ENCODE measurements at places on chromosomes 7 and 10.

DNA sequence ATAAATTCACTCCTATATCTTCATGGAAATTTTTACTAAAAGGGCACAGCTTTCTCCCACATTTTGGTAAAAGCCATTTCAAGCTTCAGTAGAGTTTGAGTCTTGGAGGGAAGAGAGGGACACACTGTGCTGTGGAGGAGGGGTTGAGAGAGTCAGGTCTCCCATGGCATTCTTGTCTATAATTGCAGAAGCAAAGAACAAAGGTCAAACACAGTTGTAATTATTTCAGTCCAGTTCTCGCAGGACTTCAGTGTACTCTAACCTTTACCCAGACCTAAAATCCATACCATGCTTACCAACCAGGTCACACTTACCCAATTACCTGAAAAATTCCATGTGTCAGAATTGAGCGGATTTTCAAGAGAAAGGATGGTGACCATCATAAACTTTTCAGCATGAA, 298.4 kb downstream of the XPNPEP1 start:
- no peak for DNase-seq

- peak; percentile 49 for DNase-seq
Measured at GRCh38 chr10:132248455-132249225, 59.1 kb downstream of the STK32C start.

- DNase-seq, result no peak
Measured at GRCh38 chr7:144384555-144385245, 18.8 kb downstream of the NOBOX start.

DNA sequence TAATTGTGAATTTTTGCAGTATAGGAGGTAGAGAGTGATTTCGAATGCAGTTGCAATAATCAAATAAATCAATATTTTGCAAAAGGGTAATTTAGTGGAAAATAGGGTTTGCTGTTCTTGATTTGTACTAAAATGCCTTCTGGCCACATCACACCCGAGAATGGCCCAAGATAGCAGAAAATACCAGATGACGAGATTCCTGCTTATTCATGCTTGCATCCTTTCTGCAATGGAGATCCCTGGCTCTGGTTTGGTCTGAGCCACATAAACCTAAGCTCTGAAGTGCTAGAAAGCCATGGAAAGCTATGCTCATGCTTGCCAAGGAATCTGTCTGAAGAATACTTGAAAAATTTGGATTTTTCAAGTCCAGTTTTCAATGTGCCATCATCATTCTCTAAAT, 634.2 kb upstream of the COBL start:
- no peak for DNase-seq

GRCh38 chr10:125081931-125082330, 78.4 kb downstream of the CTBP2 start:
- no peak for DNase-seq

DNA sequence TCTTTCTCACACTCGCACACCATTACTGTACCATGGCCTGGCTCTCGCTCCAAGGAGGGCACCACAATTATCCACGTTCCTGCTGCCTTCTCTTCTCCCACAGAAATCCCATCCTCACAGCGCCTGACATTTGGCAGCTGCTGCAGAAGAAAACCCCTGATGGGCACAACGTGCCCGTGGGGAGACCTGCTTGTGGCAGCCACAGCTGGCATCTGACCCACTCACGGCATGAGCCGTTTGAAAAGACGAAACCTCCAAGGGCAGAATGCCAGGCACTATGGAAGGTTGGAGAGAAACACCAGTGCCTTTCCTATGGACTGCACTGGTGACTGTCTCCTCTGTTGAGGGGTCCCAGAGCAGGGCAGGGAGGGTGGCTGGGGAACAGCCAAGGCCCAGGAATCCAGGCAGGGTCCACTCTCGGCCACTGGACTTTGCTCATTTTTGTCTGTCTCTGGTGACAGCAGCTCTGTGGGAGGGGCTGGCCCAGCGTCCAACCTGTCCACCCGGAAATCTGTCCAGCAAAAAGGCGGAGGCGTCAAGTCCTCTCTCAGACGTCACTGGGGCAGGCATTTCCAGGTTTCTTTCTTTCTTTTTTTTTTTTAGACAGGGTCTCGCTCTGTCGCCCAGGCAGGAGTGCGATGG, 61.0 kb upstream of the MKRN1 start:
- DNase-seq, result no peak

- DNase-seq, result no peak
Measured at GRCh38 chr7:50721160-50721559, 61.5 kb downstream of the GRB10 start.

DNA sequence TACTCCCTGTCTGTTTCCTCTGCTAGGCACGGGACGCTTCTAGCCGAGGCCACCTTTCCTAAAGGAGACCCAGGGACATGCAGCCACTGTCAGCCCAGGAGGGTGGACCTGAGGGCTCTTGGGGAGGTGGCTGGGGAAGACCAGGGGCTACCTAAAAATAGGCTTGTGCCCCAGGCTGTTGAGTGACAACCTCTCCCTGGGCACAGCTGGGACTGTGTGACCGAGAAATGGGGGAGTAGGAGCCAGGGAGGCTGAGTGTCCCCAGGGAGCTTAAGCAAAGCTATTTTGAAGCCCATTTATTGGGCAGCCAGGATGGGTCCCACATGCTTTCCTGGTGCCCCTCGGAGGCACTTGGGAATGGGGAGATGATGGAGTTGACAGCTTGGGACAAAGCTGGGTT, 63.8 kb downstream of the CALML3 start:
- DNase-seq, result no peak

DNA sequence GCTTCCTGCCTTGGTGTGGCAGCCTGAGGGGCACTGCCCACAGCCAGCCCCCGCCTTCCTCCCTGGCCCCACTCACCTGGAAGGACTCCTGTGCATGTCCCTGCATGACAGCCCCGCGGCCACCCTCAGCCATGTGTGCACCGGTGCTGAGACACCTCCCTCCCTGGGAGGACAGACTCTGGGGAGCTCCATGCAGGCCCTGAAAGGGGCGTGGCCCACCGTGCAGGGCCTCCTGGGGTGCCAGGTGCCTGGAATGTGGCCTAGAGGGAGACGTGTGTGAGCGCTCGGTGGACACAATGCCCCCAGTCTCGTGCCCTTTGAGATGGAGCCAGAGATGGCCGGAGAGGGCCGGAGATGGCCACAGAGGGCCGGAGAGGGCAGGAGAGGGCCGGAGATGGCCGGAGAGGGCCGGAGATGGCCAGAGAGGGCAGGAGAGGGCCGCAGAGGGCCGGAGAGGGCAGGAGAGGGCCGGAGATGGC, 59.1 kb upstream of the PPP2R2D start:
- no peak for DNase-seq

DNA sequence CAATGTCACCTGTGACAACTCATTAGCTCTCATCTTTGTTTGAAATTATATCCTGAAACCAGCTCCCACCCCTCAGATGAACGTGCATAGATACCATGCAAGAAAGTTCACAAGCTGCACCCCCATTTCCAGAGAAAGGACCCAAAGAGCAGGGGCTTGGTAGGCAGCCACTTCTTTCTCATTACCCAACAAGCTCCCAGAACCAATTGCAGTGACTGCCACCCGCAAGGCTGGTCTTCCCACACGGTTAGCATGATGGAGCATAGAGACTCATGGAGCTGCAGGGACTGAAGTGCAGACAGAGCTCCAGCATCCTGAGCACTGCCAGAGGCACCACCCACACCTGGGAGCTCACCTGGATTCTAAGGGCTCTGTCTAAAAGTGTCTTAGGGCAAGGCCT, 28.5 kb downstream of the FRMPD2 start:
- DNase-seq, result no peak

DNA sequence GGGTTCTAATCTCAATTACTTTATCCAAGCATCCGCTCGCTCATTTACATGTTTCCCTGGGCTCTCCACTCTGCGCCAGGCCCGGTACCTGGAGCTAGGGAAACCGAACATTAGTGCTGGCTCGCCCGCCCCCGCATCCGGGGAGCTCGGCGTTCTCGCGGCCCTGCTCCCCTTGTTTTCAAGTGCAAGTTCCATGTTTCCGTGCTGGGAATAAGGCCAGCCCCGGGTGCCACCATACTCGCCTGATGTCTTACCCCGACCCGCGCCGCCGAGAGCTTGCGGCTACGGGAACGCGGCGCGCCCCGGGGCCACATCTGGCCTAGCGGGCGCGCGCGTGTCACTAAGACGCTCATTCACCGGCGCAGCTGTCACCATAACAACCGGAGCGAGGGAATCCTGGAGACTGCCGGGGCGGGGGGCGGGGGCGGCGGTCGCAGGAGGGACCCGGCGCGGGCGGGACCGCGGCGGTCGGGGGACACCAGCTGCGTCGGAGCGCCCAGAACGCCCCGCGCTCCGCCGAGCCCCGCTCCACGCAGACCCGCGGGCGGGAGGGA, at the start of gene NEURL1:
NEURL1 (plus strand) TSS at position 344 of the 554 bp plus-strand sequence. CDS start 683 bp downstream, outside the sequence.
- peak; percentile 19 for DNase-seq

GRCh38 chr7:138981332-138982203, at the start of gene KIAA1549:
TSS of gene KIAA1549 (minus strand) at chr7:138981389. CDS start at chr7:138981269, 120 bp downstream.
- peak; percentile 40 for DNase-seq

GRCh38 chr7:3754493-3755341, 453.7 kb downstream of the SDK1 start:
- no peak for DNase-seq

GRCh38 chr10:86690657-86691084, 22.4 kb downstream of the LDB3 start:
- no peak for DNase-seq

DNA sequence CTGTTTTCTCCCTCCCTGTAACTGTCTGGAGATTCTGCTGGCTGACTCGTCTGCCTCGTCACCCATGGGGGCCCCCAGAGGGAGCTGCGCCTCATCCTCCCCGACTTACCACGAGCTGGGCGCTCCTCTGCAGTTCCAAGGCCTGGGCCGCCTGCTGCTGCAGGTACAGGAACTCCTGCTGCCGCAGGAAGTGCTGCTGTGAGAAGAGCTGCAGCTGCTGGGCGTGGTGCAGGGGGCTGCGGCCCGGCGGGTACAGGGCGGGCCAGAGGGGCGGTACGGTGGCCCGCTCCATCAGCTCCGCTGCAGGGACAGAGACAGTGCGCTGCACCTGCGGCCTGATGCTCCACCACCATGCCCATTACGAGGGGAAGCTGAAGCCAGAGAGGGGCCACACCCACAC, 47.7 kb downstream of the TNRC18 start:
- DNase-seq, result peak; percentile 36

DNA sequence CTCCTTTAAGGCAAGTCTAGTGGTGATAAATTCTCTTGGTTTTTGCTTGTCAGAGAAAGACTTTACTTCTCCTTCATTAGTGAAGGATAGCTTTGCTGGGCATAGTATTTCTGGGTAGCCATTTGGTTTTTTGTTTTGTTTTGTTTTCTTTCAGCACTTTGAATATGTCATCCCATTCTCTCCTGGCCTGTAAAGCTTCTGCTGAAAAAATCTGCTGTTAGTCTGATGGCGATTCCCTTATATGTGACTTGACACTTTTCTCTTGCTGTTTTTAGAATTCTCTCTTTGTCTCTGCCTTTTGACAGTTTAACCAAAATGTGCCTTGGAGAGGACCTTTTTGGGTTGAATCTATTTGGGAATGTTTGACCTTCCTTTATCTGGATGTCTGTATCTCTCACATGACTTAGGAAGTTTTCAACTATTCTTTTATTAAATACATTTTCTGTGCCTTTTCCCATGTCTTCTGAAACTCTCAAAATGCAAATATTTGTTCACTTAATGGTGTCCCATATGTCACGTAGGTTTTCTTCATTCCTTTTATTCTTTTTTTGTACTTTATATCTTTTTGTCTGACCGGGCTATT, 14.7 kb downstream of the TAS2R40 start:
- DNase-seq, result no peak

- DNase-seq, result no peak
Measured at GRCh38 chr10:120646738-120647456, 189.9 kb downstream of the PLPP4 start.

DNA sequence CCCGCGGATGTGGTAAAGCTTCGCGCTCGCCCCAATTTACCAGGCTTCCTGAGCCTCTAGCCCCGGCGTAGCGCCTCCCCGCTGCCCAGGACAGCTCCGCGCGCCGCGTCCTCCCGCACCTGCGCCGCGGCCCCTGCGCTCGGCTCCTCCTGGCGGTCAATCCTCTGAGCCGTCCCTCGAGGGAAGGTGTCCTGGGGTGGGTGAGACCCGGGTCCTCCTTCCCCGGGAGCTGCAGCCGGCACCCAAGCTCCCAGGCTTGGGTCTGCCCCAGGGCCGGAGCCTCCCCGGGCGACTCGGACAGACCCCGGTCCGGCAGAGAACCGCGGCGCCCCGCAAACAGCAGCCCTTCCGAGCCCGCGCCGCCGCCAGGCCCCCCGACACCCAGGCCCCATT, 512 bp downstream of the OSBPL3 start:
- peak; percentile 81 for DNase-seq

- DNase-seq, result no peak
Measured at GRCh38 chr7:93756890-93757289, 133.7 kb downstream of the TFPI2 start.

DNA sequence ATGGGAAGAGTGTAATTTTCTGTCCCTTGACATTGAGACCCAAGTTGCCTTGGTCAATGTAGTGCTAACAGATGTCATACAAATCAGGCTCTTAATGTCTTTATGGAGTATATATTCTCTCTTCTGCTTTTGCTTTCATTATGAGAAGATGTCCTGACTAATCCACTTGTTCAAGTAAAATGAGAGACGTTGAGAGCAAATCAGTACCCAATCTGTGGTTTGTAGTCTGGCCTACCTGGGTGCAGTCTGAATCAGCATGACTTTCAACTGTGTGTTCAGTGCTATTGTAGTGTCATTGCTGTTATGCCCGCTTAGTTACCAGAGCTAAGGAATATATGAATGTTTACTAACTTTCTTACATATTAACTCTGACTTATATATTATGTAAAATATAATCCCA, 612.4 kb downstream of the ANKRD7 start:
- no peak for DNase-seq

DNA sequence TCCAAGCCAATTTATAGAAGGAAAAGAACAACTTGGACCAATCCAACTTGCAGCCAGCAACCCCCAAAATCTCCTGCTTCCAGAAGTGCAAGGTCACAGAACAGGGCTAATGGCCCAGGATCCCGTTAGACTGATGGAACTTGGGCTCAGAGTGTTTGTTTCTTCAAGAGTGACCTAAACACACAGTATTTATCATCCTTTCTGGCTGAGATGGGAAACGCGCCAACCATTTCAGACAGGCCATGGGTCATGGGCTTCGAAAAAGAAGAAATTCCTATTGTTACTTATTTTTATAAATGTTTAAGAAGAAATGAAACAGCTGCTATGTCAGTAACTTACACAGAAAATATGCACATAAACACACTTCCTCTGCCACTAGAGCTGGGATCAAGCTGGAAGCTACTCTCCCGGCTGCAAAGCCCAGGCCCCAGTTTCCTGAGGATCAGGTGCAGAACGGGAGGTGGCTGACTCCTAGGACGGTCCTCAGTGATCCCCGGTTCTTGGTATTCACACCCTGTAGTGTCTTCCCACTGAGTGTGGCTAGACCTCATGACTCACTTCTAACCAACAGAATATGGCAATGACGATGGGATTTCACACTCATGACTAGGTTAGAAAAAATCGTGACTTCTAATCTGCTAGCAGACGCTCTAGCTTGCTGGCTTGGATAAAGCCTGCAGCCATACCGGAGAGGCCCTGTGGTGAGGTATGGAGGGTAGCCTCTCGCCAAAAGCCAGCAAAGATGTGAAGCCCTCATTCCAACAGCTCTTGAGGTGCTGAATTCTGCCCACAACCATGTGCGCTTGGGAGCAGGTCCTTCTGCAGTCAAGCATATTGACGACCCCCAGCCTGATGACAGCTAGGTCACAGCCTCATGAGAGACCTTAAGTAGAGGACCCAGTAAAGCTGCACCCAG, 60.2 kb downstream of the CHST15 start:
- no peak for DNase-seq

Data from CD4-positive, alpha-beta T cell treated with Interleukin-10 for 1 hour (primary cell).